ENCODE measurements at places on chromosomes 12 and 14.

DNA sequence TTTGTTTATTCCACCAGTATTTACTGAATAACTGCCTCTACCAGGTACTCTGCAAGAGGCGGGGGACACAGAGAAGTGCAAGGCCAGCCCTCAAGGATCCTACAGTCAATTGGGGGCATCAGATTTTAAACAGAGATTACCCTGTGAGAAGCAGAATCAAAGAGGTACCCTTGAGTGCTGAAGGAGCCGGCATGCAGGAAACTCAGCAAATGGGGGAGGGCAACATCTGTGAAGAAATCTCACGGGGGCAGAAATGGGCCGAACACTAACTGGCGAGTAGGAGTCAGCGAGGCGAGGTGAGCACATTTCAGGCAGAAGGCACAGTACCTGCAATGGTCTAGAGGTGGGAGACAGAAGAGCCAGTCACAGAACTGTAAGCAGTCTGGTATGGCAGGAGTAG lies 9.0 kb downstream of the GALNT6 start:
- no peak for DNase-seq

- DNase-seq, result no peak
Measured at GRCh38 chr12:96447256-96447655, 42.1 kb upstream of the CFAP54 start.

- no peak for DNase-seq
Measured at GRCh38 chr12:11729439-11730150, 80.1 kb downstream of the ETV6 start.

DNA sequence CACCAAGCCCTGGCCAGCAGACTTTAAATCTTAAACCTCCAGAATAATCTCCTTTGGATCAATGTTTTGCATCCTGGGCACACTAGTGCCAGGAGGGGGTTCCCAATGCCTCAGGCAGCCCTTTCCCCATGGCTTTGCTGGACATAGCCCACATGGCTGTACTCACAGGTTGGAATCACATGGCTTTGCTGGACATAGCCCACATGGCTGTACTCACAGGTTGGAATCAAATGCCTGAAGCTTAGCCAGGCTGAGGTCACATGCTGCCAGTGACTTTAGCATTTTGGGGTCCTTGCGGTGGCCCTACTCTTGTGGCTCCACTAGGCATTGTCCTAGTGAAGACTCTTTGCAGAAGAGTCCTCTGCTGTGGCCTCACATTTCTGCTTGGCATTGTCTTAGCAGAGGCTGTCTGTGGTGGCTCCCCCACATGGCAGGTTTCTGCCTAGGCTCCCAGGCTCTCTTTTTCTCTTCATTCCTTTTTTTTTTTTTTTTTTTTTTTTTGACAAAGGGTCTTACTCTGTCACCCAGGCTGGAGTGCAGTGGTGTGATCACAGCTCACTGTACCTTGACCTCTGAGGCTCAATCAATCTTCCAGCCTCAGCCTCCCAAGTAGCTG lies 13.0 kb downstream of the FLVCR2 start:
- no peak for DNase-seq

- DNase-seq, result no peak
Measured at GRCh38 chr12:62766496-62766895, 168.5 kb downstream of the PPM1H start.

DNA sequence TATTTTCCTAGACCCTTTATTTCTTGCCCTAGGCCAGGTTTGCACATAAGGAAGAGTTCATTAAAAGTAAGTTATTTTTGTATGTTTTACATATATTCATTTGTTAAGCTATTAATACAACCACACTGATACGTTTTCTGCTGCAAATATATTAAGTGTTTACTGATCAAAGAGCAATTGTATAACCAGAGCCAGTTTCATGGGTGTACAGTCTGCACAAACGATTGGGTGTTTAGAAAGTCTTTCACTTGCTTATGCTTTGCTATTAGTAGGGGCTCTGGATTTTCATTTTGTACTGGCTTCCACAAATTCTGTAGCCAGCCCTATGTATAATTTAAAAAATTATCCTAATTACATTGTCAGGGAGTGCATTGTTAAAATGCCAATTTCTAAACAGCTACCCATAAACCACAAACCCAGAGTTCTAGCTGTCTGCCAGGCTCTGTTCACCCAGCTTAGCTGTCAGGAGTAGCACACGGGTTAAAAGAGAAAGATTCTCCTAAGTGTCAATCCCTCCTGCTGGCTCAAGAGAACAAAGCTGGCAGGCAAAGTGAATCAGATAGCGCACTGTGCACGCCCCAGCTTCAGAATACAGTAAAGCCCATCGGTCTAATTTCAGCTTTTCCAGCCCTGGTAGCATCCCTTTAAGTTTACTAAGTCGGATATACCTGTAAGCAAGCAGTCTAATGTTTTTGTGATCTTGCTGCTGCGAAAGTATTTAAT lies 151.0 kb upstream of the LMO3 start:
- DNase-seq, result no peak

GRCh38 chr12:89040146-89040964 lies 311.9 kb downstream of the DUSP6 start:
- DNase-seq, result no peak

DNA sequence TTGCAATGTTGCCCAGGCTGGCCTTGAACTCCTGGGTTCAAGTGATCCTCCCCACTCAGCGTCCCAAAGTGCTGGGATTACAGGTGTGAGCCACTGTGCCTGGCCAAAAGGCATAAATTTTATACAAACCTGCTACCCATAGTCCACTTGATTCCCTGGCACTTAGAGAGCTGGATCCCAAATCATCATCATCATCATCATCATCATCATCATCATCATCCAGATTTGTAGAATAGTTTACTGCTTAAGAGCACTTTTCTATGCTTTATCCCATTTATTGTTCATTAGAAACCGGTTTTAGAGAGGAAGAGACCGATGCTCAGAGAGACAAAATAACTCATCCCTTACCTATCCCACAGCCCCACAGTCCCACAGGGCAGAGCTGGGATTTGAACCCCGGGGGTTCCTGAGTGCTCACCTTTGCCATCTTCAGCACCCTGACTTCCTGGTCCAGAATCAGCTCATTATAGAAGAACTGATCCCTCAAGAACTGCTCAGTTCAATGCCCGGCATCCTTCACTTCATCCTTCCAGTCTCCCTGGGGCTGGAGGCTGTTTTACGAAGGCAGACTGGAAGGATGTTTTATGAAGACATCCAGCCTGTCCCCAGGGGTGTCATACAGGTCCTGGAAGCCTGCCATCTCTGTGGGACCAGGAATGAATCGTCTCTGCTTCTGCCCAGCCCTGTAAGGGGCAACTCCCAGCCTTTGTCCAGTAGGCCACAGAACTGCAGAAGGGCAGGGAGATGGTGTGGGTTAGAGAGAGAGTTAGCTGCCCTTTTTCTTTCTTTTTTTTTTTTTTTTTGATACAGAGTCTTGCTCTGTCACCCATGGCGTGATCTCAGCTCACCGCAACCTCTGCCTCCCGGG lies 20.2 kb upstream of the OASL start:
- no peak for DNase-seq

DNA sequence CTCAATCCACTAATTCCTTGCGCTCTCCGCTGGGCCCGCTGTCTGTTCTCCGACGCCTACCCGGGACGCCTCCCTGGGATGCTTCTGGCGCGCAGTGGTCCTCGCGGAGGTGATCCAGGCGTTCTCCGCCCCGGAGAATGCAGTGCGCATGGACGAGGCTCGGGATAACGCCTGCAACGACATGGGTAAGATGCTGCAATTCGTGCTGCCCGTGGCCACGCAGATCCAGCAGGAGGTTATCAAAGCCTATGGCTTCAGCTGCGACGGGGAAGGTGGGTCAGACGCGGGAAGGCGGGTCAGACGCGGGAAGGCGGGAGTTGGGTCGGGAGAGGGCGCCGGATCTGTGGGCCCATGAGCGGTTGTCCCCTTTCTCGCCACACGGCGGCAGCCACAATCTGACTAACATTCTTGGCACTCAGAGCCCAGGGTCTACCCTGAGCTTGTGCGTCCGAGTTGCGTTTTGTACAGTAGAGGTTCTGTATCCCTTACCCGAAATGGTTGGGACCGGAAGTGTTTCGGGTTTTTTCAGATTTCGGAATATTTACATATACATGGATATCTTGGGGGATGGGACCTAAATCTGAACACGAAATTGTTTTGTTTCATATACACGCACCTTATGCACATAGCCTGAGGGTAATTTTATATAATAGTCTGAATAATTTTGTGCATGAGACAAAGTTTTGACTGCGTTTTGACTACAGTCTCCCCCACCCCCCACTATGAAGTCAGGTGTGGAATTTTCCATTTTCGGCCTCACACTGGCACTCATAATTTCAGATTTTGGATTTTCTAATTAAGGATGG lies 762 bp downstream of the C12orf57 start:
- peak; percentile 93 for DNase-seq

GRCh38 chr14:51652168-51653078 lies 713 bp downstream of the FRMD6 start:
- peak; percentile 37 for DNase-seq

GRCh38 chr14:73633116-73634010 lies 11.4 kb upstream of the DNAL1 start:
- peak; percentile 84 for DNase-seq

- DNase-seq, result no peak
Measured at GRCh38 chr12:120879102-120879501, 25.1 kb downstream of the SPPL3 start.

- DNase-seq, result peak; percentile 83
Measured at GRCh38 chr14:61472011-61472672, 150.8 kb downstream of the PRKCH start.

GRCh38 chr14:54459106-54459505 lies 17.9 kb upstream of the CNIH1 start:
- DNase-seq, result no peak

GRCh38 chr14:31159682-31160296 lies 47.8 kb downstream of the HECTD1 start:
- peak; percentile 36 for DNase-seq

Data from GM03348 (cell line).